ENCODE measurements at places on chromosomes 6 and 20.

GRCh38 chr6:68226460-68226859 is 408.6 kb upstream of the ADGRB3 start:
- DNase-seq: no peak

DNA sequence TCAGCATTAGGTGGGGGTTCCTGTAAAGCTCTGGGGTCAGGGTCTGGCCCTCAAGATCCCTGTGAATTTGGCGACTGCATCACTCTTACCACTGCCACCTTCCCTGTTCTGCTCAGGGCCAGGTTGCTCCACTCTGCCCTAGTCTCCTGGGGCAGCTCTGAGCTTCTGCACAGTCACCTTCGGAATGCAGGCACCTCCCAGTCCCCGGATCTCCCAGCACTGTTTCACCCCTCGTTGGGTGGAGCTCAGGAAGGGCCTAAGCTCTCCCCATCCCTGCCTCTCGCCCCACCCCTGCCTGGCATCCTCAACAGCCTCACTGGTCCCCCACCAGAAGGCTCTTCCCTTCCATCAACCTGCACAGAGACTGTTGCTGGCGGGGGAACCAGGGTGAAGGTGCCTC is 46.2 kb downstream of the YTHDF1 start:
- DNase-seq: no peak

- DNase-seq: no peak
Observed at GRCh38 chr6:13990796-13991195, 66.0 kb downstream of the RNF182 start.

GRCh38 chr6:44010411-44011349 is 116.6 kb downstream of the MRPL14 start:
- peak; percentile 65 for DNase-seq

DNA sequence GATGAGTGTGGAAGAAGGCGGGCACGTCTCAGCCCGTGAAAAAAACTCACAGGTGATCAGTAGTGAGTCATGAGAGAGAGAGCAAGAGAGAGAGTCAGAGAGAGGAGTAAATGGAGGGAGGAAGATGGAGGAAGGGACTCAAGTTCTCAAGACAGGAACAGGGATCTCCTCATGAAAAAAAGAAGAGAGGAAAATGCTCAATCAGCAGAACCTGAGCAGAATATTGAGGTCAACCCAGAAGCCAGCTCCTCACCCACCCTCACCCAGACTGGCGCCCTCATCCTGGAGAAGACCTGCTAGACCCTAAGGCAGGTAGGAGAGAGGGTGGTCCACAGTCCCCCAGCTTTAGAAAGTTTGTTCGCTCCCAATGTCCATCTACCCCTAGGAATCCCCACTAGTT is 4.8 kb downstream of the UBD start:
- DNase-seq: no peak

- no peak for DNase-seq
Observed at GRCh38 chr6:2109796-2110195, 135.6 kb downstream of the GMDS start.

GRCh38 chr6:134840086-134840867 is 109.6 kb downstream of the ALDH8A1 start:
- DNase-seq: no peak

- no peak for DNase-seq
Observed at GRCh38 chr20:22389836-22390542, 194.4 kb downstream of the FOXA2 start.

Measured in left cardiac atrium (tissue), 4 donors.